ENCODE measurements at places on chromosomes 2 and 18.

DNA sequence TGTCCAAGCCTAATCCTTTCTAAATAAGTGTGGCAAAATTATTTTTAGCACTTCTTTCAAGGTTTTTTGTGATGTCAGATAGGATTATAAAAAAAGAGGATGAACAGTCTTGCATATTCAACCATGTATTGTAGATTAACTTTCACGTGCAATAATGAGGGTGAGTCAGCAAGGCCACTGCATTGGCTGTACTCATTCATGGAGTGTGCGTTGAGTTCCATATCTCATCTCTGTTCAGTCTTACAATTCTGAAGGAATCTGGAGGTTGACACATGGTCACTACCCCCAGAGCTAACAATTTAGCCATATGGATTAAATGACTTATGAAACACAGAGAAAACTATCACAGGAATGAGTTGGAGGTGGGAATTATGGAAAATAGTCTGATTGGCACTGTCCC is 810.5 kb downstream of the SLC4A3 start:
- no peak for DNase-seq

DNA sequence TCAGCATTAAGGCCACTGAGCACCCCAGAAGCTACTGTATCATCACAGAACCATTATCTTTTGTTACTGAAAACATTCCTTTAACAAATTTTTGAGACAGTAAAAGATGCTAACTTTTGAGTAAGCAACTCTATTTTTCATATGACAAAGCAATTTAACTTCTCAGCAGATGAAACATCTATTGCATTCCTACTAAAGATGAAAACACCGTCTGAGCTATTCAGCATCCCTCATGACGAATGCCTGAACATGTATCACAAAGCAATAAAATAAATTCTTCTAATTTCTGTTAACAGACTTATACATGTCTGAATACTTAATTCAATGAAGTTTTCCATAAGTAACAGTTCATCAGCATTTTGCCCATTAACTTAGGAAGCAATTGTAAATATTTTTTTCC is 23.9 kb downstream of the CHN1 start:
- DNase-seq = no peak

DNA sequence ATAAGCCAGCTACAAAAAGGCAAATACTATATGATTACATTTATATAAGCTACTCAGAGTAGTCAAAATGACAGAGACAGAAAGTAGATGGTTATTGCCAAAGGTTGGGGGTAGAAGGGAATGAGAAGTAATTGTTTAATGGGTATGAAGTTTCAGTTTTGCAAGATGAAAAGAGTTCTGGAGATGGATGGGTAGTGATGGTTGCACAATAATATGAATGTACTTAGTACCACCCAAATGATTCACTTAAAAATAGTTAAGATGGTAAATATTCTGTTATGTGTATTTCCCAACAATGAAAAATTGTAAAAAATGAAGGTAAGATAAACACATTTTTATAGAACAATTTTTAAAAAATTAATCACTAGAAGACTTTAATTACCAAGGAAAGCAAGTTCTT is 448.4 kb downstream of the ADCYAP1 start:
- no peak for DNase-seq

DNA sequence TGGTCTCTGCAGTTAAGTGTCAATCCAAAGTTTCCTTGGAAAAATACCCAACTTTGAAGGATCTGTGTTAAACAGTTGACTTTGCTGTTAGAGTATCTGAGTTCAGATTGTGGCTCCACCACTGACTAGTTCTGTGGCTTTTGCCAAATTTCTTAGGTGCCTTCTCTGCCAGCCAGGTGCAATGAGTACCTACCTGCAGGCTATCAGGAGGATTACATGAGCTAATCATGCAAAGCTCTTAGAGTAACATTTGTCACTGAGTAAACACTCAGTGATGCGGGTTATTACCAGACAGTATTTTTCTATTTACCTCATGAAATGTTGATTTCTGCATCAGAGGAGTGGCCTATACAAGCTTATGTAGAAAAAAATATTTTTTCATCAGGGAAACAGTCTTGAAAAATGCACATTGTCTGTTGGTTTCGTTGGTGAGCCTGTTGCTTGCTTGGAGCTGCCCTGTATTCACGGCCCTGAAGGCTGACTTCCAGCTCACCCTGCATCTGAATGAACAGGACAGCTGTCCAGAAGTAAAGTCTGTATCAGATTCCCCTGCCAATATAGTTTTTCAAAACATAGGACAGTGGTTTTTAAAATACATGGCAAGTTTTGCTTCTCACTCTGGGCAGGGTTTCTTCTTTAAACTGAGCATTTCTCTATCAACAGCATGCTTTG is 235.1 kb downstream of the CDCA7 start:
- no peak for DNase-seq

DNA sequence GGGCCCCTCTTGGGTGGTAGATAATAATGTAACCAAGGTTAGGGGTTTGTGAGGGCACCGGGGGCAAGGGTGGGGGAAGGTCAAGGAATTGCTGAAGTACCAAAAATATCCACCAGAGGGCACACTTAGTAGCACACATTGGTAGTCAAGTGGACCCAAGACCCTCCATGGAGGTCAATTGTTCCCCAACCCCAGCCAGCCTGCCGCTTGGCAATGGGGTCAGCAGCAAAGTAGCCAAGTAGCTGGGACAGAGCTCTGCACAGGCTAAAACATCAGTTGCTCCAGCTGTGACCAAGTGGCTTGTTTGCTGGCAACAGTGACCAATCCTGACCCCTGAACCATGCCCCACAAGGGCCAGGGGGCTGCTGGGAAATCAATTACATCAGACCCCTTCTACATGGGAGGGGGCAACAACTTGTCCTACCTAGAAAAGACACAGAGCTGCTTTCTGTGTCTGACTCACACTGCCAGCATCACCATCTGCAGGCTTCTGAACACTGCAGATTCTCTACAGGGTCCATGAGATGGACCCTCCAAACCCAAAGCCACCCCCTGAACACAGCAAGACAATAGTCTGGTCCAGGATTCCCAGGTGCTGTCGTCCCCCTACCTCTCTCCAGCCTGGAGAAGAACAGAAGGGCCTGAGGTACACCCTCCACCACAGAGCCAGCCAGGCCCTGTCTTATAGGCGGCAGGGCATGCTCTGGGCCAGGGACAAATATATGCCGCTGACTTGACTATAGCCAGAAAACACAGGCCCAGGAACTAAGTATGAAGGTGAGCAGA is 76.0 kb downstream of the EMX1 start:
- no peak for DNase-seq

GRCh38 chr2:8259106-8259840 is 422.6 kb upstream of the ID2 start:
- DNase-seq = peak; percentile 83

DNA sequence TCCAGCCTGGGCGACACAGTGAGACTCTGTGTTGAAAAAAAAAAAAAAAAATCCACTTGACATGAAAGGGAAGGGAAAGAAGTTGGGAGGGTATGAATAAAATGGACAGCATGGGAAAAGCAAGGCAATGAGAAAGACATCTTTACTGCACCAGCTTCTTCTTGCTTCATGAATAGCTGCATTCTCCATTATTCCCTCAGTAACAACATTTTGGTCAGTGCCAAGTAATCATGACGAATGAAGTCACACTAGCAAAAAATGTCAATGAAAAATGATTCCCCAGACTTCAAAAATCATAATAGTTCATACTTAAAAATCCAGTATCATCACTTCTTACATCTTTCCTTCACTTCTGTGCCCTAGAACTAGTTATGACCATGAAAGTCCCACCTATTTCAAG is 30.4 kb downstream of the ADAM17 start:
- DNase-seq = no peak

DNA sequence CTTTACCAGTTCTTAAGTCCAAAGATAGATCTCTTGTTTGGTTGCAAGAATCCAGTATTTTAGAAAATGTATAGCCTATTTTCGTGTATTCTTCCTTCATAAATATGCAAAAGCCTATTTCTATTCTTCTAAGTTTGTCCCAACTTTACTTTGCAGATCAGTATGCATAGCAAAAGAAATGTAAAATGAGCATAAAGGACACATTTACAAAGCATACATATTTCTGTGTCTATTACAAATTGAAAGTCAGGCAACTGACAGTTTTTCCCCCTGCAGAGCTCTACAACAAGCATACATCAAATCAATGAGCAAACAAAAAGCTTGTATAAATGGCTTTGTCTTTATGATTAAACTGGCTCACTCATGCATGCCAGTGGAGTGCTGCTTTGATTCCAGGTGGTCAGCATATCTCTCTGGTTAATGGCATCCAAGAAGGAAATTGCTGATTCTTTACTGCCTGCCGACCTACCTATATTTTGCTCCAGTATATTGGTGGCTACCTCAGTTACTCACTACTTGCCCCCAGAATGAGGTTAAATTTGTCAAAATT is 10.0 kb upstream of the VPS54 start:
- no peak for DNase-seq

- DNase-seq = no peak
These were observed 45.2 kb upstream of the MAPRE3 start for GRCh38 chr2:26925100-26925791.

DNA sequence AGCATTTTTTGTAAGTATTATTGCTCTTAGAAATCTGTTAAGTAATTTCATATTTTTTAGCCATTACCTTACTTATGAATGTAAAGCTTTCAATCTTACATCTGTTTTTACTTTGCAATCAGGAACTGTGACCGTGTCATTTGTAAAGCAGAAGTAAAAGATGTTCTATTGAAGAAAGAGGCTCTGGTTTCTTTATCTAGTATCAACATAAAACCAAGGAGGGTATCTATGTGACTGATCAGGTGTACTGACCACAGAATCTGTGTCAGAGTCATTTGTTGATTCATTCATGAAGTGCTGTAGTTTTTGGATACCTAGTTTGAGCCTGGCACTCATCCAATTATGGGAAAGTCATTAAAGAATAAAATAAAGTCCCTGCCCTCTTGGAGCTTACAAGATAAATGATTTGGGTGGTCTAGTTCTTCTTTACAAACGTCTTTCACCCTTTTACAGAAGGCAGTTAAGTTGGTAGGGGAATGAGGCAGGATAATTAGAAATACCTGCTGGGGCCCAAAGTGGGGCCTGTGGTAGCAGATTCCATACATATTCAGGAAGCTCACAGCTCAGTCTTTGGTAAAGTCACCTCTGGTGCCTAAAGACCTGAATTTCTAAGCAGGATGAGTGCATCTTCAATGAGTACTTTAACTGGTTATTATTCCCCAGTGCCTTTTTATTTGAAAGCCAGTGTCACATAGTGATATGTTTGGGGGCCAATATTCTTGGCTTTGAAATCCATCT is 260.6 kb upstream of the NT5C1B start:
- DNase-seq = no peak

DNA sequence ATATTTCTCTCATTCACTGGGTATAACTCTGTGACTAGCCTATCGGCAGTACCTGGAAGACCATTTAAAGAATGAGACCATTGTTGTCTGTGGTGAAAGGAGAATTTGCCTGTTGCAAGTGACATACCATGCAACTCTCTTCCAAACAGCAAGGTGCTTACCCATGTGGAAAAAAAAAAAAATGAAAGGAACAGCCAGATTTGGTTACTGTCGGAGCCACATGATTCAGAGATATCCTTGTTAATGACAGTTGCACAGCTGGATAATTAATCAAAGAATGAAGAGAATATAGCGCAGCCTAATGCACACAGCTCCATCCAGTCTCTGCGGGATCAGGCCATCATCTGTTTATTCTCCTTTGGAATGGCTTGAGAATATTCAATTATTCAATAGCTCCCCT is 141.8 kb downstream of the HRH4 start:
- DNase-seq = no peak

- DNase-seq = no peak
These were observed 6.7 kb upstream of the UGT1A5 start for GRCh38 chr2:233705911-233706506.

- no peak for DNase-seq
These were observed 124.0 kb downstream of the KYNU start for GRCh38 chr2:143001501-143001900.

DNA sequence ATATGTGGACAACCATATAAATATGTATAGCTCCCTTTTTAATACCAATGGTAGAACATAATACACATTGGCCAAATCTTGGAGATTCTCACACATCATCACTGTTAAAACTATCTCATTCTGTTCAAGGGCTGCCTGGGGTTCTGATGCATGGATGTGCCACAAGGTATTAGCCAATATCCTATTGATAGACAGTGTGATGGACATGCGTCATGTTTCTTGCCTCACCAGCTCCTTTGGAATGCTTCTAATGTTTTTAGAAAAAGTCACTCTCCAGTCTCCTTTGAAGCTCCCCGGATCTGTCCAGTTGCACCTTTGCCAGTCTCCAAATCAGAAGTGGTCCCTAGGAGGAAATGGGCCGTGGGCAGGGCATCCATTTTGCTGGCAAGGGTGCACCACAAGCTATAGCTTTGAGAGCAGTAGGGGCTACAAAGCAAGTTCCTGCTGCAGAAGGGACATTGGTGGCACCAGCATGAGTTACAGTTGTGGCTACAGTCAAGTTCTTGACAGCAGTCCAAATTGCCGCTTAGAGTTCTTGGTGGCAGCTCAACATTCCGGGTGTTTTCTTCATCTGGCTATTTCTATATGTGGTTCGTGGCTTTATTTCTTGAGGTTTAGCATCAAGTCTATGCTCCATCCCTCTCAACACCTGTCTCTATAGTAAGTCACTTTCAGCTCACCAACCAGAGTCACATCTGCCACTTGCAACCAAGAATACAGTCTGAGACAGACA is 25.1 kb upstream of the ATRAID start:
- no peak for DNase-seq

- DNase-seq = no peak
These were observed 57.0 kb downstream of the ZBTB7C start for GRCh38 chr18:48352051-48352755.

DNA sequence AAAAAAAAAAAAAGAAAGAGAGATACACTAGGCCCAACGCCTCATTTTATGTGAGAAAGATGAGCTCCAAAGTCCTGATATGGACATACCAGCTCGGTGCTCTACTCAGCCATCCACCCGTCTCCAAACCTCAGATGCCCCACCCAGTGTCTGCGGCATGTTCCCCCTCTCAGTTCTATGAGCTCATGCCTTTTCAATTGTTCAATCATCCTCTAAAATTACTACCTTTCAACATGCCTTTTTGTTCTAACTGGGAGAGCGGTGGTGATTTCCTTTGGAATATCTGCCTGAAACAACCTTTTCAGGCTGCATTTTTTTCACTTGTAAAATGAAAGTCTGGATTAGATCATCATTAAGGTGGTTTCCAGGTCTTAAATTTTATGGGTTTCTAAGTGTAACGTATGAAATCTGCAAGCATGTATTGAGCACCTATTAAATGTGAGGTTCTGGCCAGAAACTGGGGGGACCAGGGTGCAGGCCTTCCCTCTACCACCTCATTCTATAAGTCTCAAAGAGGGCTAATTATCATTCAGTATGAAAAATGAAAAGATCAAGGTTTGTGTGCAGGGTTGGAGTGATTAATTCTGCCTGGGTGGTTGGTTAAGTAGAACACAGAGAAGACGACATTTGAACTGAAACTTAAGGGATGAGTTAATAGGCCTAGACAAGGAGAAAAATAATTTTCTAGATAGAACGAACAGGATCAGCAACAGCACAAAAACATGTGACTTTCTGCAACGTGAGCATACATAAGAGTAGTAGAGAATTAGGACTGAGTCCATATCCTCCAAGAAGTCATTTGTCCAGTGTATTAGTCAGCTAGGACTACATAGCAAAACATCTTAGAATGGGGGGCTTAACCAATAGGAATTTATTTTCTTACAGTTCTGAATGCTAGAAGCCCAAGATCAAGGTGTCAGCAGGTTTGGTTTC is 87.4 kb upstream of the GLS start:
- DNase-seq = no peak

- DNase-seq = no peak
These were observed 208.5 kb upstream of the ACVR2A start for GRCh38 chr2:147636238-147636882.

Data from hippocampal formation (tissue), 2 donors.